Right hindlimb (tissue), 1 donor: ENCODE measurements at places on chromosomes 5 and 9.

DNA sequence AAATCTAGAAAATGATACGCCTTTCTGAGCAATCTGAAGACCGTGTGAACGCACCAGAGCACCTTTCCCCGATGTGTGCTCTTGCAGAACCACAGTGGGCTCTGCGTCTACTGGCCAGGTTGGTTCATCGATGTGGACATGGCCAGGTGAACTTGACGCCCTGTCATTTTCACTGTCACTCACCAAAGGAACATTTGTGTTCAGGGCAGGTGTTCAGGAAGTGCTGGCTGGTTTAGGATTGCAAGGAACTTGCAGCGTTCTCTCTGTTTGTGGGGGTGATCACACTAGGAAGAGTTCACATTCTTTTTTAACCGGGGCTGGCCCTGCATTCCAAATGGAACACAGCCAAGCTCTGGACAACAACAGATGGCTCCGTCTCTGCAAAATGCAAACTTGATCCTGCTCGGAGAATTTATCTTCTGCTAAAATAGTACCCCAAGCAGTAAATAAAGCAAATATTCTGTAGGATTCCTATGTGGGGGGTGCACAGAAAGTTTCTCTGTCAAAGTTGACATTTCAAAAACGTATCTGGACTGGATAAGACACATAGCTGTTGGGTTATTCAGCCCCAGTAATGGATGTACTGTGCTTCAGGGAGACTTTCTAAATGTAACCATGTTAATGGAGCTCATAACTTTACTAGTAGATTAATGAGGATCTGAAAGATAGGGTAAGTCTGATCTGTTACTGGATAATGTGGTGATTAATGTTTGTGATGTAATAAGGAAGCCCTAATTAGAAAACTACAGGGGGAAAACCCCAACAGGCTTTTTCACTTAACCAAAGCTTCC lies 45.7 kb upstream of the FANCC start:
- DNase-seq, result peak; percentile 59

DNA sequence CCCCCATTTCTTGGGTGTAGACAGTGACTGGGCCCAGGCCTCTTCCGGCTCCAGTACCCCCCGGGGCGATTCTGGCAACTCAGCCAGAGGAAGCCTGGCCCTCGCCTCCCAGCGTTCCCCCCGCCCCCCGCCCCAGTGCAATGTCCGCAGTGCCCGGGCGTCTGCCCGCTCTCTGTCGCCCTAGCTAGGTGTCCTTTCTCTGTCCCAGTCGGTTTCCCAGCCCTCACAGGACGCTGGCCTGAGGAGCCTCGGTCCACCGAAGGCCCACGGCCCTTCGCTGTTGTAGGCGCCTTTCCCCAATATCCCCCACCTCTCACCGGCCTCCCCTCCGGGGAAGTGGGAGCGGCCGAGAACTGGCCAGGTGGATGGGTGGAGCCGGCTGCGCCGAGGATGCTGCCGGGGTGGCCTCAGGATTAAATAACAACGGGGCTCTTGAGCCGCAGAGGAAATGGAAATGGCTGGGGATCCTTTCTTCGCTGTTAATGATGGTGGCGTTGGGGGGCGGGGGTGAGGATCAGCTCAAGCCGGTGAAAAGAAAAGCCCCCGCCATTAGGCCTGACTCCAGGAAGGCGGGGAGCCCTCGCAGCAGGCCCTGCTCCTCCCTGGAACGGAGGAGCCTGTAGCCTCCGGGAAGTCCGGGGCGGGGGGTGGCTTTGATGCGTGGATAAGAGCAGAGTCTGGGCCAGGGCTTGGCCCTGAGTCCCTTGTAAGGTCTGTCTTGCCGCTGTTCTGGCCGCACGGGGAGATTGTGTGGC lies 1.1 kb upstream of the SPRY4 start:
- DNase-seq, result peak; percentile 85

DNA sequence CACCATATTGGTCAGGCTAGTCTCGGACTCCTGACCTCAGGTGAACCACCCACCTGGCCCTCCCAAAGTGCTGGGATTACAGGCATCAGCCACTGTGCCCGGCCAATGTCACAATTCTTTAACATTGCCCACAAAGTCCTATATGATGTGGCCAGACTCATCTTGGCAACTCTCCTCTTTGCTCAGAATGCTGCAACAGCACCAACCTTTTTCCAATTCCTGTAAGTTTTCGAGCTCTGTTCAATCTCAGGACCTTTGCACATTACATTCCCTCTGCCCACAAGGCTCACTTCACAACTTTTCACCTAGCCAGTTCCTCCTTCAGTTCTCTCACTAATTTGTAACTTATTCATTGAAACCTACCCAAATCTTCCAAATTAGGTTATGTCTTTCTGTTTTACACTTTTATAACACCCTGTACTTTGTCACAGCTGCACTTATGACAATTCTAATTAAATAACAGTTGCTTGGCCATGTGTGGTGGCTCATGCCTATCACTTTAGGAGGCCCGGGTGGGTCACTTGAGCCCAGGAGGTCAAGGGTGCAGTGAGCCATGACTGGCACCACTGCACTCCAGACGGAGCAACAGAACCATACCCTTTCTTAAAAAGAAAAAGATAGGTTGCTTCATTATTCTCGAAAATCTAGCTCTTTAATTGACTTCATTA lies 30.9 kb upstream of the GLDC start:
- no peak for DNase-seq

DNA sequence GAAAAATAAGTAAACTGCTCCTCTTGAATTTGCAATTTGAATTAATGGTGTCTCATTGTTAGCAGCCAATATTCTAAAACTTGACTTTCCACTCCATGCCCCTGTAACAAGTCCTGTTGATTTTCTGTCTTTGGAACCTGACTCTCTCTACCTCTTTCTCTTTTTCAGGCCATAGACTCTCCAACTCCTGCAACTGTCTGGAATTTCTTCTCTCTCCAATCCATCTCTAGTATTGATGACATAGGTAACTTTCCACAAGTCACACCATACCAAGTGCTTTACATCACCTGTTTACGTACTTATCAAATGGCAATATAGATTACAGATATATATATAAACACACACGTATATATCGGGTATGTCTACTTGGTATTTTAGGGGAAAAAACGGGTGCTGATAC lies 923 bp downstream of the C5orf34 start:
- DNase-seq, result no peak

- DNase-seq, result no peak
Measured at GRCh38 chr5:113035096-113035495, 58.5 kb downstream of the DCP2 start.

- no peak for DNase-seq
Measured at GRCh38 chr5:87300744-87301143, 33.1 kb downstream of the RASA1 start.

DNA sequence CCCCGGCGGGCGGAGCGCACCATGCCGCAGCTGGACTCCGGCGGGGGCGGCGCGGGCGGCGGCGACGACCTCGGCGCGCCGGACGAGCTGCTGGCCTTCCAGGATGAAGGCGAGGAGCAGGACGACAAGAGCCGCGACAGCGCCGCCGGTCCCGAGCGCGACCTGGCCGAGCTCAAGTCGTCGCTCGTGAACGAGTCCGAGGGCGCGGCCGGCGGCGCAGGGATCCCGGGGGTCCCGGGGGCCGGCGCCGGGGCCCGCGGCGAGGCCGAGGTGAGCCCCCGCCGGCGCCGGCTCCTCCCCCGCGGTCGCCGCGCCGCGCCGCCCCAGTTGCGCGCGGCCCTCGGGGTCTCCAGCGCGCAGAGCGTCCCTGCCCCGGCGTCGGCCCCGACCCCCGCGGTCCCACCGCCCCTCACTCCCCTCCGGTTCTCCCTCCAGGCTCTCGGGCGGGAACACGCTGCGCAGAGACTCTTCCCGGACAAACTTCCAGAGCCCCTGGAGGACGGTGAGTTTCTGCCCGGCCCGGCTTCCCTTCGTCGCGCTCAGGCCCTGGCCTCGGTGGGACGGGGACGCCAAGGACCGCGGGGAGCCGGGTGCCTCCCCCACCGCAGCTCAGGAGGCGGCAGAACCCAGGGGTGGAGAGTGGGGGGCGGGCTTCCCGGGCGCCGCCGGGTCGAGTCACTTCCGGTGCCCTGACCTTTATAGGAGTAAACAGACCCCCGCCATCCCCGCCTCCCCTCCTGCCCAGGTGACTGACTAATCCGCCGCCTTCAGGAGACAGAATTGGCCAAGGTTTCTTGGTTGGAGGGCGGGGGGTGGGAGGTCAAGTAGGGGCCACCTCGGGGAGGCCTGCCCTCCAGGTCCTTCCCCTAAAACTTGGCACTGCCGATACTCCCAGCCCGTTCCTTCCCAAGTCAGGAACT lies 665 bp downstream of the TCF7 start:
- peak; percentile 30 for DNase-seq

- DNase-seq, result no peak
Measured at GRCh38 chr5:73912821-73913271, 286.9 kb downstream of the ARHGEF28 start.

DNA sequence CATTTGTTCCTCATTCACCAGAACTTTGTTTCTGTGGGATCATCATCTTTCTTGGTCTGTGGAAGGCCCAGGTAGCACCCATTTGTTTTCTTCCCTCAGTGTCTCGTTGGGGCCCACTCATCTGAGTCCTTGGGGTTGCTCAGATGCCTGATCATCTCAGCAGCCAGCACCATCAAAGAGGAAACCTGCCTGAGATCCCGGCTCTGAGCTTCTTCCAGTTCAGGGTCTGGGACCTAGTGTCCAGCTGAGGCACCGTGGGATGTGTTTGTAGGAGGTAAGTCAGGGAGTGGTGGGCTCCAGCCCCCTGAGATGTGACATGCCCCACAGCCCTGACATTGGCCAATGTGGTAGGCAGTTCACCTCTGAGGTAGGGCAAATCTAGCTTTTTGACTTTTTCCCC lies 9.4 kb upstream of the CD180 start:
- DNase-seq, result no peak

GRCh38 chr5:176157656-176158055 lies 80.6 kb upstream of the SIMC1 start:
- DNase-seq, result no peak

- no peak for DNase-seq
Measured at GRCh38 chr5:14595891-14596290, 14.3 kb downstream of the OTULINL start.

DNA sequence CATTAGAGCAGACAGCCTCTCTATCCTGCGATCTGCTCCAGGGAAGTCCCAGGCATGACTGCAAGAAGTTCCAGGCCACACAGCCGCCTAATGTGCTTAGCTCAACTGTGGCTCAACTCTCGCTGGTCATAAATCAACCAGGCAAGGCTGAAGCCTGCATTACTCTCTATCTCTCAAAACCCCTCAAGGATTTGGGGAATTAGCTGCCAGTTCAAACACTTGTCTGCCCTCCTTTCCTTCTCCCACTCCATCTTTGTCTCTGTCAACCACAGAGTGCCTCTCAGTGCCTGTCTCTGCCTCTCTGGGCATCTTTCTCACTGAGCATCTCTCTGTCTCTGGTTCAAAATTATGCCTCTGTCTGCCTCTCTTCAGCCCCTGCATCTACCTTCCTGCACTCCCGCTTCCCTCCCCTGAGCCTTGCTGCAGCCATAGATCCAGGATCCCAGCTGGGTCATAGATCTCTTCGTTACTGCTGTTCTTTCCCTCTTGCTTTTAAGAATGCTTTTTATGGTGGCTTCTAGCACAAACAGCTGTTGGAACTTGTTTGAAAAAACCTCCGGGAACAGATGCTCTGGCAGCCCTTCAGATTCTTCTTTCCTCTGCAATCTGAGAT lies 27.9 kb upstream of the GALNT10 start:
- DNase-seq, result peak; percentile 89

GRCh38 chr9:19085295-19085694 lies 17.4 kb downstream of the HAUS6 start:
- DNase-seq, result no peak

DNA sequence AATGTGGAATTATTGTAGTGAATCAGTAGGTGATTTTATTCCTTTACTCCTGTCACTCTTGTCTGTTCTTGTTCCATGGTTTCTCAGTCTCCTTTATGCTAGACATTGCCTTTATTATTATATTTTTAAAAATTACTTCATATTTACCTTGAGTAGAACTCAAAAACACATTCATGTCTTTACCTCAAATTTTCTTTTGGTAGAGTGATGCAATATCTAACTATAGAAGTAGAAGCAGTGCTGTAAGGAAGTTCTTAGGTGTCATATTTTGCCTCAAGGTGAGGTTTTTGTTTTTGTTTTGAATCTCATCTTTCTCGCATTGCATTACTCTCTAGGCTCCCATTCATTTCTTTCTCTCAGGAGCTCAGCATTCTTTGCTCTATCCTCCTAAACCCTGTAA lies 12.2 kb downstream of the IPO11 start:
- no peak for DNase-seq

DNA sequence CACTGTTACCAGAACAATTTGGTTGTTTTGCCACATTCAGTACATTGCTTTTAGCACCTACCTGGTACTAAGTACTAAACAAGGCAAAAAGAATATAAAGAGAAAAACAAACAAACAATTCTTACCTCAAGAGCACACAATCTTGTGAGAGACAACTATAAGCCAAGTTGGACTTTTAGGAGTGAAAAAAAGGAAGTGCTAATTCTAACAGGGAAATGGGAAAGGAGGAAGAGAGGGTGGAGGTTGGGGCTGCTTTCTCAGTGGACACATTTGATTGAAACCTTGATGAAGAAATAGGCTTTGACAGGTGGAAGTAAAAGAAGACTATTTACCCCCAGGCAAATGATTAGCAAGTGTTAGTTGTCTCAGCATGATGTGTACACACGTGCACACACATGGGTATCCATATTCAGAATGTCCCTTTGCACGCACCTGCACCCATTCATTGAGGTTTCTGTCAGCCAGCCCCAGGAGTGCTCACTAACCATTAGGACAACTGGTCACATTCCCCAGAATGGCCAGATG lies 302.6 kb downstream of the ACTL7B start:
- DNase-seq, result no peak

DNA sequence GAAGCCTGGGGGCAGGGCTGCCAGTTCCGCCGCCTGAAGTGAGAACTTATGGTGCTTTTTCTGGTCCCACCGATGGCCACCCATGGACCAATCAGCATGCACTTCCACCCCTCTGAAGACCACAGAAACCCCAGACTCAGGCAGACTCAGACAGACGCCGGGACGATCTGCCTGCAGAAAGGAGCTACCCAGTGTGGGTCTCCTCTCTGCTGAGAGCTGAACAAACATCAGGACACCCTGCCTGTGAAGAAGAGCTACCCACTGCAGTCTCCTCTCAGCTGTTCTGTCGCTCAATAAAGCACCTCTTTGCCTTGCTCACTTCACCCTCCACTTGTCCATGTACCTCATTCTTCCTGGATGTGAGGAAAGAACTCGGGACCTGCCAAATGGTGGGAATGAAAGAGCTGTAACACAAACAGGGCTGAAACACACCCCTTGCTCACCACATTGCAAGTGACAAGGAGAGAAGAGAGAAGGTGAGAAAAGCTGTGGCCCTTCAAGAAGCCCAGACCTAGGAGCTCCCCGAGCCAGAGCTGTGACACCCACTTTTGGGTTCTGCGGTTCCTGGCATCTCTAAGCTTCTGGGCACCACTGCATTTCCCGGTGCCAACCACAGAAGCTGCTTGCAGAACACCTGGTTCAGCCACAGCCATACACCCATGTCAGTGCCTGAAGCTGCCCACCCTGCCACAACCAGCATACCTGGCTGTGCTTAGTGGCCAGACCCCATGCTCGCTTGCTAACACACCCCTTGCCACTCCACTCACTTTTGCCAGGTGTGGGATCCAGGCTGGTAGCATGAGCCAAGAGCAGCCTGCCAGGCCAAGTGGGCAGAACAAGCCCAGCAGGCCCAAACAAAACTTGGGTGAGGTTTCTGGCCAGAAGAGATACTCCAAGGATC lies 114.3 kb upstream of the TSLP start:
- no peak for DNase-seq

- DNase-seq, result no peak
Measured at GRCh38 chr9:117076571-117077290, 338.1 kb downstream of the ASTN2 start.

- no peak for DNase-seq
Measured at GRCh38 chr5:107698286-107698685, 27.5 kb upstream of the EFNA5 start.

- DNase-seq, result no peak
Measured at GRCh38 chr5:852018-852417, 1.2 kb upstream of the ZDHHC11 start.
